ENCODE measurements at places on chromosomes 3 and 15.
A peak's percentile ranks its signal among the peaks of the same experiment; 100 is the strongest.

GRCh38 chr3:28449398-28449797 lies 100.8 kb upstream of the AZI2 start:
- no peak overlapping the region for H3K27ac ChIP-seq
- DNase-seq, result no peak
- no peaks in the 10 kb centered on the region for H3K27me3 ChIP-seq
- H3K4me3 ChIP-seq, result no peak overlapping the region
- no peaks in the 10 kb centered on the region for H3K4me1 ChIP-seq

DNA sequence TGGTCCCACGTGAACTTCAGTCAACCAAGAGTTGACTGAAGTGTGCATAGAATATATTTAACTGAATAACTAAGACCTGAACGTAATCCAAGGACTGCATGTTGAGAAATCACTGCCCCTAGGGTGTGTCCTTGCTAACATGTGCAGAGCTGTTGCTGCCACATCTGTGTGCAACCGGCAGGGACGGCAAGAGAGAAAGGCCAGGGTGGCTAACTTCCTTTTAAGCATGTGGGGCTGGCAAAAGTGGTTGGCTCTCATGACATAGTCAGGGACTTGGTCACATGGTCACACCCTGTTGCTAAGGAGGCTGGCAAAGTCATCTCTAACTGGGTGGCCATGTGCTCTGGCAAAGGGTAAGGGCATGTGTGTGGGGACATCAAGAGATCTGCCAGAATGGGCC lies 52.4 kb downstream of the GASK1A start:
- H3K27ac ChIP-seq, result no peak overlapping the region
- H3K4me3 ChIP-seq, result no peak overlapping the region
- H3K27me3 ChIP-seq, result no peaks in the 10 kb centered on the region
- H3K36me3 ChIP-seq, result no peaks in the 10 kb centered on the region
- H3K4me1 ChIP-seq, result no peaks in the 10 kb centered on the region
- DNase-seq, result no peak

DNA sequence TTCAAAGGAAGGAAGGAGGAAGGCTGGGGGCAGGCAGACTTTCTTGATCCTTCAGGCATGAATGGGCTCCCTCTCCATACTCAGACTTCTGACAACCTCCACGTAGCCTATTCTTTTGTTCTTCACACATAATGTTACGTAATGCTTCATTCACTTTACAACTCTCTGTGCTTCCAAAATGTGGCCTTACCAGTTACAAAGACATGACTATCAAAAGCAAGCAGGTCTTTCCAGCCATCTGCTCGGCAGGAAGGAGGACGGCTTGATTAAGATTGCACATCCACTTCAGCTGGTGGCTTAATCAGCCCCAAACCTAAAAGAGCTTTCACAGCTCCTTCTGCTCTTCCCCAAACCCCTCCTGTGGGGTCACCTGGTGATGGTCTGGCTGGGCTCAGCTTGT lies 263.2 kb downstream of the XXYLT1 start:
- peaks cover 20% of the 10 kb centered on the region for H3K36me3 ChIP-seq
- H3K27ac ChIP-seq, result no peak overlapping the region
- peaks cover 7% of the 10 kb centered on the region for H3K27me3 ChIP-seq
- peaks cover 22% of the 10 kb centered on the region for H3K4me1 ChIP-seq
- DNase-seq, result no peak

GRCh38 chr3:72161881-72162595 lies 377.1 kb upstream of the PROK2 start:
- H3K36me3 ChIP-seq, result no peaks in the 10 kb centered on the region
- H3K4me1 ChIP-seq, result peaks cover 20% of the 10 kb centered on the region
- DNase-seq, result no peak
- H3K4me3 ChIP-seq, result no peak overlapping the region
- H3K27me3 ChIP-seq, result no peaks in the 10 kb centered on the region

GRCh38 chr3:80334534-80334933 lies 566.7 kb upstream of the ROBO1 start:
- no peak overlapping the region for H3K4me3 ChIP-seq
- no peaks in the 10 kb centered on the region for H3K4me1 ChIP-seq
- no peak overlapping the region for H3K27ac ChIP-seq
- no peaks in the 10 kb centered on the region for H3K27me3 ChIP-seq
- no peak for DNase-seq

DNA sequence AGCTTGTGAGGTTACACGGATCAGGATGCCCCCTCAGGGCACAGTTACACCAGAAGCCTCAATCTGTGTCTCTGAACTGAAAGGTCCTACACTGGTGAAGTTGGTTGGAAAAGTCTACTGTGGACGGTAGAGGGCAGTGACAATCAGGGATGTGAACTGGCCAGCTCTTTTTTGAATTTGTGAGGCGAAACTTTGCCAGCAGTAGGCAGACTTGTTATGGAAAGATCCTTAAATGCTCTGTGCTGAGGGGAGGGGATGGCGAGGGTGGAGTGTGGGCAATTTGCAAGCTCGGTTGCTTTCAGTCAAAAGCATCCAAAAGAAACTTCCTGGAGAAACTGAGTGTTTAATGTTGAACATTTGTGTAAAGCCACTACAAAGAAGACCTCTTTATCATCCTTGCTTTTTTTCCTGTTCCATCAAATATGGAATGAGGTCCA lies 127.4 kb upstream of the ABHD17C start:
- peak; percentile 52 for DNase-seq
- no peaks in the 10 kb centered on the region for H3K36me3 ChIP-seq
- no peak overlapping the region for H3K4me3 ChIP-seq
- H3K4me1 ChIP-seq, result peaks cover 22% of the 10 kb centered on the region
- no peak overlapping the region for H3K27ac ChIP-seq

GRCh38 chr3:50445919-50446318 lies 57.5 kb downstream of the CACNA2D2 start:
- H3K4me1 ChIP-seq, result peaks cover 18% of the 10 kb centered on the region
- no peak overlapping the region for H3K4me3 ChIP-seq
- no peaks in the 10 kb centered on the region for H3K27me3 ChIP-seq
- H3K27ac ChIP-seq, result no peak overlapping the region

GRCh38 chr3:125398952-125399351 lies 23.8 kb upstream of the ZNF148 start:
- peaks cover 44% of the 10 kb centered on the region for H3K27me3 ChIP-seq
- no peak overlapping the region for H3K27ac ChIP-seq
- peaks cover 14% of the 10 kb centered on the region for H3K4me1 ChIP-seq

DNA sequence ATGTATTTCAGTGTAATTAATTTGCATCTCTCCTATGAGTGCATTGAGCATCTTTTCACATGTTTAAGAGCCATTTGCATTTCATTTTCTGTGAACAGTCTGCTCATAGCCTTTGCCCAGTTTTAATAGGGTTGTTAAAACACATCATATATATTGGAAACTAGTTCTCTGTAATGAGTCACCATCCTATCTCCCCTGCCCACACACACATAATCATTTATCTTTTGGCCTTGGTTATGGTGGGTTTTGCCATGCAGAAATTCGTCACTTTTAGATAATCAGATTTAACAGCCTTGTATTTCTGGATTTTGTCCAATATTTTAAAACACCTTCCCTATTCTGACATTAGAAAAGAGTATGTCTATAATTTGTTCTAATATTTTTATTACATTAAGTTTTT lies 11.9 kb upstream of the CHRM5 start:
- peaks cover 2% of the 10 kb centered on the region for H3K4me1 ChIP-seq
- DNase-seq, result no peak
- no peak overlapping the region for H3K27ac ChIP-seq
- H3K27me3 ChIP-seq, result no peaks in the 10 kb centered on the region
- no peak overlapping the region for H3K4me3 ChIP-seq
- no peaks in the 10 kb centered on the region for H3K36me3 ChIP-seq

DNA sequence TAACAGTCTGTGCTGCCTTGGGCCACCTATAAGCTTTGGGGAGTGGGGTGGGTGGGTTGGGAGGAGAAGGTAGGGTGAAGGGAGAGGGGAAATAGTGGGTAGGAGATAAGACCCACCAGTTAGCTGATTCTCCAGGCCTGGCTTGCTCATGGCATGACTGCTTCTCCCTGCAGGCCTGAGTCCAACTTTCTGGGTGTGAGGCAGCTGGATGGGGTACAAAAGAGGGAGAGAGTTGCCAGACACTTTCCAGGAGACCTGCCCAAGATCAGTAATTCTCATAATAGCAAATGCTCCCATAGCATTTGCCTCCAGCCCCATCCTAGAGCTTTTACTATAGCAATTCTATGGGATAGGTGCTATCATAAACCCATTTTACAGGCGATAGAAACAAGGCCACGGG lies 7.7 kb downstream of the CGNL1 start:
- H3K27me3 ChIP-seq, result no peaks in the 10 kb centered on the region
- H3K4me3 ChIP-seq, result no peak overlapping the region
- H3K36me3 ChIP-seq, result no peaks in the 10 kb centered on the region
- peaks cover 94% of the 10 kb centered on the region for H3K4me1 ChIP-seq

DNA sequence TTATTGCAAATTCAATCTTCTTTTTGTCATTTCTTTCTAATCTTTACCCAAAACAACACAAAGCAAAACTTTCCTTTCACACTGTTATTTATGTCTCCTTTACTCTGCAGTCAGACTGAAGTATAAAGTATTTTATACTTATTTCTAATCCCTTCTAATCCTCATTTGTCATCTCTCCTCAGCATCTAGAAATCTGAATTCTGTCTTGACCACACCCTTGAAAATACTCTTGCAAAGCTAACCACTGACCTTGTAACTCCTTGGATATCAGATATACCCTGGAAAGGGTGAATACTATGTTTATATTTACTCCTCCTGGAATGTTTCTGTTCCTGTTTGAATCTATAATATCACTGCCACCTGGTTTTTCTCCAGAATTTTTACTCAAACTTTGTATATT lies 481.1 kb downstream of the ZNF385D start:
- no peak overlapping the region for H3K27ac ChIP-seq
- no peaks in the 10 kb centered on the region for H3K27me3 ChIP-seq
- no peak for DNase-seq
- H3K4me1 ChIP-seq, result no peaks in the 10 kb centered on the region
- no peak overlapping the region for H3K4me3 ChIP-seq
- peaks cover 13% of the 10 kb centered on the region for H3K36me3 ChIP-seq

Data from WTC11 (cell line).